ENCODE measurements at places on chromosomes 11 and 22.

- no peak for DNase-seq
Measured at GRCh38 chr11:34185926-34186841, 80.8 kb downstream of the NAT10 start.

- DNase-seq, result no peak
Measured at GRCh38 chr11:59671471-59671870, 2.6 kb upstream of the PATL1 start.

GRCh38 chr11:8317159-8317558 lies 53.5 kb upstream of the LMO1 start:
- no peak for DNase-seq

DNA sequence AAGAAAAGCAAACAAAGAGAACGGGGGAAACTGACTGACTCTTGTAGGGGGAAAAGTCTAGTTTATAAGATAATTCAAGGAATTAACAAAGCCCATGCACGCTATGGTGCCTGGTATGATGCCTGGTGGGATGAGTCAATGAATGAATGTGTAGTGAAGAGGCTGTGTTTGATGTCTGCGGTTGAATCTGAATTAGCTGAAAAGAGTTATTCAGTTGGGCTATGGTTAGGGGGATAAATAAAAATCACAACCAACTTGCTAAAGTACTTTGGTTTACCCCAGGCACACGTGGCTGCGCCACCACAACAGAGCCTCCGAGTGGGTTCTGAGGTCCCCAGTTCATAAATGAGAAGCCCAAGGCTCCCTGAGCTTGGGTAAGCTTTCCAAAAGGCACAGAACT lies 369.3 kb upstream of the SYN3 start:
- DNase-seq, result no peak
